ENCODE measurements at places on chromosomes 12 and 14.

- no peak for DNase-seq
Observed at GRCh38 chr14:77882636-77883035, 82.7 kb downstream of the ADCK1 start.

DNA sequence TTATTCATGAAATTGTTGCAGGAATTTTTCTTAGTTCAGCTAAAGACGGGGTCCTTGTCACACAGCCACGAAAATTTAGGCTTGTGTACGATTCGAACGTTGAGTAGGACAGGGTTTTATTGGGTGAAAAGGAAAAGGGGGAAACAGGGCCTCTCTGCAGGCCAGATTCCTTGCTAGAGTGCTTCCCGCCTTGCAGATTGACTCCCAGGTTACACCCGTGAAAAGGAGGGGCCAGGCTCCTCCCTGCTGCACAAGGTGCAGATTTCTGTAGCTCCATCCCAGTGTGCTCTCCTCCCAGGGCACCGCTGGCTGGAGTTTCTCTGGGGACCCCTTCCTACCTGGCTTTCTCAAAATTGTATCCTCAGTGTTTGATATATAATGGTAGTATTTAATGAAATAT lies 221.5 kb downstream of the ERC1 start:
- no peak for DNase-seq

DNA sequence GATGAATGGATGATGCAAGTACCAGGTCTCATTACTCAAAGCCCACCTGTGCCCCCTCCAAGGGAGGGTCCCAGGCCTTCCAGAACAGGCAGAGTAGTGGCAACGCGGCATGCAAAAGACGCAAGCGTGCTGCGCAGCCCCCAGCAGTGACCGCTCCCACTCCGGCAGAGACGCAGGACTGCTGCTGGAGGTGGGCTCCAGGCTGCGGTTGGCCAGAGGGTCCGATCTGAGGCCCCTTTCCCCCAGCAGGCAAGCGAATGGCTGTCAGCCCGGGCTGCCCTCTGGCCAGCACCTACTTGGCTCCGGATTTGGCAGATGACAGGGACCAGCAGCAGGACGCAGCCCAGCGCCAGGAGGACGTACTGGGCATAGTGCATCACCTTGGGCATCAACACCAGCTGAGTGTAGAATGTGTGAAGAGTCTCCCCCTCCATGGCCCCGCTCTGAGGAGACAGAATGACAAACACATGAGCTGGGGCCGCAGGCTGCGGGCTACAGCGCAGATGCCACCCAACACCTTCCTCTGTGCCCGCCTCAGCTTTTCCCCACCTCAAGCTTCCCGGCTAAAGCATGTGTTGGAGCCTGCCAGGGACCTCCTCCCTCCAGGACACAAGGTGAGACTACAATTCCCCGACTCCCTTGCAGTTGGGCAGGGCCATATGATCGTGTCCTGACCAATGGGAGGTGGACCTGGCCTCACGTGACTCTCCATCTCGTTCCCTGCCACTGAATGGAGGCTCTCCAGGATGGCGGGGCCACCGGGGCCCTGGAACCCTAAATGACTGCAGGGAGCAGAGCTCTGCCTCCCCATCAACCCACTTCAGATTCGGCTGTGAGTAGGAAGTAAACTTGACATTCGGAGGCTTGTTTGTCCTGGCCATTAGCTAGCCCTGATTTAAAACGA lies 77.4 kb downstream of the SCARB1 start:
- DNase-seq: no peak

DNA sequence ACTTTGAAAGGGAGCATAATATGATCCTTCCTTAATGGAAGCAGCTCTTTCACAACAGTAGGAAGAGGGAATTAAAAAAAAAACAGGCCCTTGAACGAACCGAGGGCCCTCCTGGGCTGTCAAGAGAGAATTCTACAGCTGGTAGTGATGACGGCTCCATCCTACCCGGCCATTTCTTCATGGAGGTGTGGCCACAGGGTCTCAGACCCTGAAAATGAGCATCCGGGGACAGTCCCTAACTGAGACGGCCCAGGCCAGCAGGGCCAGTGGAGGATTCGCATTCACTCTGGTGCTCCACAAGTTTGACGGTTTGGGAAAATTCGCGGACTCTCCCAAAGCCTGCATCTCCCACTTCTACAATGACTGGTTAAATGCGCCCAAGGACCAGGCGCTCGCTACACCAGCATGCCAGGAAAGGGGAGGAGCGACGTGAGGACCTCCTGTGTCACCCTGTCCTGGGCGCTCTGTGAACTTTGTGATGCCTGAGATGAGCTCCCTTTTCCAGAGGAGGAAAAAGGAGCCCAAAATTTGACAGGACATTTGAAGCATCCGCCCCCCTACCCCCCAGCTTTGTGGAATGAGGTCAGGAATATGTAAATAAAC lies 66.8 kb downstream of the BCL11B start:
- no peak for DNase-seq

GRCh38 chr12:64566122-64566521 lies 44.2 kb upstream of the RASSF3 start:
- DNase-seq: no peak

DNA sequence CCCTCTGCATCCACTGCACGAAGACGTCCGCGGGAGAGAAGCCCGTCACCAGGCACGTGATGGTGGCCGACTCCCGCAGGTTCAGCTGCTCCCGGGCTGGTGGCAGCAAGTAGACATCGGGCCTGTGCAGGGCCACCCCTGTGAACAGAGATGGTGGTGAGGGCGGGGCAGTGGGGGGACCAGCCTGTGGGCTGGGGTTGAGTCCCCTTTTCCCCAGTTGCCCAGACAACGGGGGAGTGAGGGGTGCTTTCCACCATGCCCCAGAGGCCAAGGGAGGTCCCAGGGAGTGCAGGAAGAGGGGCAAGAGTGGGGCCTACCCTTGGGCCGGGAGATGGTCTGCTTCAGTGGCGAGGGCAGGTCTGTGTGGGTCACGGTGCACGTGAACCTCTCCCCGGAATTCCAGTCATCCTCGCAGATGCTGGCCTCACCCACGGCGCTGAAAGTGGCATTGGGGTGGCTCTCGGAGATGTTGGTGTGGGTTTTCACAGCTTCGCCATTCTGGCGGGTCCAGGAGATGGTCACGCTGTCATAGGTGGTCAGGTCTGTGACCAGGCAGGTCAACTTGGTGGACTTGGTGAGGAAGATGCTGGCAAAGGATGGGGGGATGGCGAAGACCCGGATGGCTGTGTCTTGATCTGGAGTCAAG lies 328.3 kb downstream of the TMEM121 start:
- no peak for DNase-seq

DNA sequence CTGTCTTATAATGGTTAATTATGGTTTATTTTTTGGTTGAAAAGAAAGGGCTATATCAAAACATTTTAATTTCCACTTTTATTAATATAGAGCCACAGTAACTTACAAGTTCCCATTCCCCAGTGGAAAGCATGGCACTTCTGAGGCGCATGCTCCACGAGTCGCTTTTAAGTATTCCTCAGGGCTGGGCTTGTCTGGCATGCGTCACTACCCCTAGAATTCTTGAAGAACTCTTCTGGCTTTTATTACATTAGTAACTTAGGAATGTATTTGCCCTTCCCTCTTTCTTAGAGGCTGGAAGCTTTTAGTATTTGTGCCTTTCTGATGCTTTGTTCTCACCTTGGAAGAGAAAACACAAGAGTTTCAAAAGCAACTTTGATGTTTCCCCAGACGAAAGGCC lies 81.1 kb downstream of the ESR2 start:
- no peak for DNase-seq

DNA sequence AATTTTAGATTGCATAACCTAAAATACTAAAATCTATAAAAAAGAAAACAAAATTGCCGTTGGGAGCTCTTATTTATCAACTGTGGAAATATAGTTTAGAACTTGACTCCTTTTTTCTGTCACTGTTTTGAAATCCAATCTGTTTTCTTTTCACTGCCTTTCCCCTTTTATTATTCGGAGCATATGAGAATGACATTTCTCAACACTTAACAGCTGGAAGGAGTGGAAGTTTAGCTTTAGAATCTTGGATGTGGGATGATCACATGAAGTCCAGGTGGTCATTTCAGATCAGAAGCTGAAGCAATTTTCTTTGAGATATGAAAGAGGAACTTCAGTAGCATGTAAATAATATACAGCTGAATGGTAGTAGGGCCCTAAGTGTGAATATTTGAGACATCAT lies 16.7 kb downstream of the TRHDE start:
- DNase-seq: no peak

GRCh38 chr12:5689773-5690172 lies 255.3 kb downstream of the ANO2 start:
- no peak for DNase-seq

DNA sequence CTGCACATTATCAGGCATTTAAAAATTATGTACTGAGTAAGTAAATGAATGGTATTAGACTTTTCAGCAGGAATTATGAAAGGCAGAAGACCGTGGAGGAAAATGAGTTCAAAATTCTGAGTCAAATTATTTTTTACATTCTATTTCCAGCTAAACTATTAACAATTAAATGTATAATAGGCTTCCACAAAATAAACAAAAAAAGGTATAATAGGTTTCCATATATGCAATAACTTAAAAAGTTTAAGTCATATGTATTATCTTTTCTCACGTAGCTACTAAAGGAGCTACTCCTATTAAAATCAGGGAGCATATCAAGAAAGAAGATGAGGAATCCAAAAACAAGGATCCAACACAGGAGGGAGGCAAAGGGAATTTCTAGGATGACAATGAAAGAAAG lies 11.4 kb upstream of the VCPKMT start:
- no peak for DNase-seq

- no peak for DNase-seq
Observed at GRCh38 chr12:133156125-133156690, 25.1 kb upstream of the ZNF268 start.

DNA sequence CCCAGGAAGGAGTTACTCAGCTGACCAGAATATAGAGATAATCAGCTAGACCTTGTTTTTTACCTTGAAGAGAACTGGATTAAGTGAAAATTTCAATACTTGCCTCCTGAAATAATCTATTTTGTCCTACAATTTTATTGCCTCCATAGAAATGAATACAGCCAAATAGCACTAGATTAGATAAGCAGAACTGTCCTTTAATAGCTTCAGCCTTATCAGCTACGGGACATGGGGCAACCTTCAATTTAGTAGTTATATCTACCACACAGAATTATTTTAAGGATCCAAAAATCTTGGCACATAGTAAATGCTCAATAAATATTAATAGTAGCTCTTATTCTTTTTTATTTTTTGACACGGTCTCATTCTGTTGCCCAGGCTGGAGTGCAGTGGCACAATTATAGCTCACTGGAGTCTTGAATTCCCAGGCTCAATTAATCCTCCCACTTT lies 67.2 kb upstream of the PLEKHG3 start:
- DNase-seq: no peak

GRCh38 chr12:45368841-45369489 lies 153.1 kb downstream of the ANO6 start:
- DNase-seq: no peak

- DNase-seq: no peak
Observed at GRCh38 chr12:122825773-122826724, 9.2 kb upstream of the HIP1R start.

GRCh38 chr12:62724947-62725451 lies 210.0 kb downstream of the PPM1H start:
- DNase-seq: no peak

DNA sequence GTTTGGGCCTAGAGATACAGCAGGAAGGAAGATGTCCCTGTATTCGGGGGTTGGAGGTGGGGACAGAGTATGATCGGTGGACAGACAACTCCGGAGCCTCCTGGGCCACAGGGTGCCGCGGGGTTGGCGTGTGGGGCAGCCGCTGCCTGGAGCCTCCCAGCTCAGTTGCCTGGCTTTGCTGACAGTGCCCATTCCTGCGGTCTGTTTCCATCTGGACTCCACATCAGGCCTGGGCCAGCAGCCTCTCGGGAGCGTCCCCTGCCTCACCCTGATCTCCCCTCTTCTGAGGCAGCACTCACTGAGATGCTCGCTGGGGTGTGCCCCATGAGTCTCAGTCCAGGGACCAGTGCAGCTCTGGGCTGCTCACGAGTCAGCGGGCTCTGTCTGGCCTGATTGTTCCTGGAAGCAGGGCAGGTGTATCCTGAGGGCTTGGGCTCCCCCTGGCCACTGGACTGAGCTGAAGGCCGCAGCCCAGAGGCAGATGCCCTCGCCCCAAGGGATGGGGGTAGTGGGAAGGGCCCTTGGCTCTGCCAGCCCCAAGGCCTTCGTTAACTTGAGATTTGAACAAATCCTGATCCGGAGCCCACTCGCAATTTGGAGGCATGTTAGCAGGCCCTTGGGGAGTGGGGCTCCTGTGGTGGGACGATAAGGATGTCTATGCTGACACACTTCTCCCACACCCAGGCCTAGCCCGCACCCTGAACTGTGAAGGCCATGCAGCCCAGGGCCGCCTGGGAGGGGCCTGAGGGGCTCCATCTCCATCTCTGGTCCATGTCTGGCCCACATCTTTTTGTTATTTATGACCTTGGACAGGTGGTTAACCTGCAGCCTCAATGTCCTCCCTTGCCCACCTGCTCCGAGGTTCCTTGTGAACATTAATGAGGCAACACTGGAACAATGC lies 7.5 kb downstream of the HIP1R start:
- DNase-seq: no peak

- DNase-seq: no peak
Observed at GRCh38 chr14:74571441-74571841, 40.6 kb downstream of the LTBP2 start.

- no peak for DNase-seq
Observed at GRCh38 chr12:6735448-6736191, 11.8 kb downstream of the COPS7A start.

GRCh38 chr12:109359131-109359690 lies 11.5 kb downstream of the MYO1H start:
- DNase-seq: no peak

DNA sequence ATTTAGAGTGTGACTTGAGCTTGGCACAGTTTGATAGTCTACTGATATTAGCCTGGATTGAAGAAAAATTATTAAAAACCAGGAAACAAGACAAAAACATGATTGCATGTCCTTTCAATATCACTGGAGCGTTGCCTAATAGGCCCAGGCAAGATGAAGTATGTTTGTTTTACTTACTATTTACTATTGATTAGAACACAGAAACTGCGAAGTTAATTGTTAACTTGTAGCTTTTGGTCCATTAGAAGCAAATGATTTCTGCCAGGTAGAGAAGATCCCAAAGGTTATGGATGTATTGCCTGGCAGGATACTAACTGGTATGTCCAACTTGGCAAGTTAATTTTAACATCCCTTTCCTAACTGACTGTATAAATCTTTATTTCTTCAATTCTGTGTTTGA lies 268.9 kb downstream of the ETNK1 start:
- no peak for DNase-seq

GRCh38 chr12:54431911-54432814 lies 13.1 kb upstream of the ITGA5 start:
- DNase-seq: no peak

- no peak for DNase-seq
Observed at GRCh38 chr12:23025372-23026016, 400.5 kb downstream of the ETNK1 start.

DNA sequence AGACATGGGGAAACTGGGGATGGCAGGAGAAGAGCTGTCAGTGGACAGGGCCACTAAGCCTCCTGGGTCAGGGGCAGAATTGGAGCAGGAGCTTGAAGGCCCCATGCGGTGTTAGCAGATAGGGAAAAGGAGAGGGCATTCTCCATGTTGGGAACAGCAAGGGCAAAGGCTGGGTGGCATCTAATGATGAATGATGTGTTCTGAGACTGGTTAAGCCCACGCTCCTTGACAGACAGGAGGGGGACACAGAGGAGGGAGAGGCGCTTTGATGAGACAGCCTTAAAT lies 63.0 kb downstream of the CLMN start:
- DNase-seq: no peak

GRCh38 chr14:62819931-62820330 lies 225.3 kb downstream of the KCNH5 start:
- DNase-seq: no peak

GRCh38 chr12:102745971-102746600 lies 171.0 kb downstream of the PAH start:
- no peak for DNase-seq

Data from stimulated activated CD8-positive, alpha-beta memory T cell treated with anti-CD3 and anti-CD28 coated beads, Interleukin-4, amount 100 ng/mL, for 1 hour (primary cell).